Activated naive CD8-positive, alpha-beta T cell treated with anti-CD3 and anti-CD28 coated beads for 36 hours (primary cell): ENCODE measurements at places on chromosomes 3 and 15. TPM values are rescaled to one million over a fixed set of nuclear protein-coding genes. Genes with fewer than 3 reads are reported as not detected.

DNA sequence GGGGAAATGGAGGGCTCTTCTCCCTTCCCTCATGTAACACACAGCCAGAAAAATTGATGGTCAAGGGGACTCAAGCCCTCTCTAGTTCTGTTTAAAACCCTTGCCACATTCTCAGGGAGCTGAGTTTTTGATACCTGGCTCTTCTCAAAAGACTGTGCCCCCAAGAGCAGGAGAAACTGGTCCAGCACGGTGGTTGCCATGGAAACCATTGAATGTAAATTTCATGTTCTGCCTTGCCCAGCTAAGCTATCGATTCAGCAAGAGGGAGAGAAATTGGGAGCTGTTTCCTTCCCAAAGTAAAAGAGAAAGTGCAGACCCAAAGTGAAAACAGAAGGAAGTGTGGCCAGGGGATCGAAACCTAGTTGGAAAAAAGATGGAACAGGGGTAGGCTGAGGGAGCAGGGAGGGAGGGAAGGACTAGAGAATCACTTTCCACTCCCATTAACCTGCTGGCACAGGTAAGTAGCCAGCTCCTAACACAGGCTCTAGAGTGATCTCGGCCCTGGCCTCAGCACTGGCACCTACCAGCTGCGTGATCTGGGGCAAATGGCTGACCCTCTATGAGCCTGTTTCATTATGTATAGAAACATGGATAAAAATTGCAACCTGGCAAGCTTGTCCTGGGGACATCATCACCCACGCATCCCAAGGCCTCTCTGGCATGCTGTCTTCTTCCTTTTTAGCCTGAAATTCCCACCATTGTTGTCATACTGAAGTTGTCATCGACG lies 140.9 kb downstream of the TPRA1 start:
- no peak for DNase-seq

Gene SMCO1
- not detected for total RNA-seq

Gene VWA5B2
- not detected for total RNA-seq

- no peak for DNase-seq
These were observed 766.8 kb downstream of the TBL1XR1 start for GRCh38 chr3:176430244-176431037.

- no peak for DNase-seq
These were observed 296.7 kb downstream of the PTPRG start for GRCh38 chr3:61858054-61858453.

Gene PLSCR1
- 86.5 TPM for total RNA-seq

DNA sequence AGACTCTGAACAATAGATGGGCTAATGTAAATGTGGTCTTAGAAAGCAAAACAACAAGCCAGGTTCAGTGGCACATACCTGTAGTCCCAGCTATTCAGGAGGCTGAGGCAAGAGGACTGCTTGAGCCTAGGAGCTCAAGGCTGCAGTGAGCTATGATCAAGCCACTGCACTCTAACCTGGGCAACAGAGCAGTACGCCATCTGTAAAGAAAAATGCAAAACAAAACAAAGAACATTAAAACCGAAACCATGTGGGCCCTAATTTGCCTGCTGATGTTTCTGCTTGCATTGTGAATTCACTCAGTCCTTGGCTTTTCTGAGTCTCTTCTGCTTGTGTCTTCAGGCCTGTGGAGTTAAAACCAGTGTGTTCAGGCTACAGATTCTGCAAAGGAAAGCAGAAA lies 56.7 kb downstream of the CCNL1 start:
- DNase-seq, result no peak

DNA sequence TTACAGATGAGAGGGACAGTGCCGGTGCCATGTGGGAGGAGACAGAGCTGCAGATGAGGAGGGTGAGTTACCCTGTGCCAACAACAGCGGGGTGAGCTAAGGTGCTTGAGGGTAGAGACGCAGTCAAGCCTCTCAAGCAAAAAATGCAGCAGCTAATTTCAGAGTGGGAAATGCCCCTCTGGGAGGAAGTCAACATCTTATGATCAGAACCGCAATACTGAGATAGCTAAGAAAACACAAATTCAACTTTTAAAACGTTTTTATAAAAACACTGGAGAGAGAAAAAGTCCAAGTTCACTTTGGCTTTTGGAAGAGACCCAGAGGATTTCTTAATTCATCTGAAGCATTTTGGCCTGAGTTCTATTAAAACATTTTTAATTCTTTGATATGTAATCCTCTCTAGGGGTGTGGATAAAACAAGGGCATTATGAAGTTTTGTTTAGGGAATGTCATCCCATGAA lies 319.2 kb downstream of the SLC9A9 start:
- DNase-seq, result peak; percentile 3

DNA sequence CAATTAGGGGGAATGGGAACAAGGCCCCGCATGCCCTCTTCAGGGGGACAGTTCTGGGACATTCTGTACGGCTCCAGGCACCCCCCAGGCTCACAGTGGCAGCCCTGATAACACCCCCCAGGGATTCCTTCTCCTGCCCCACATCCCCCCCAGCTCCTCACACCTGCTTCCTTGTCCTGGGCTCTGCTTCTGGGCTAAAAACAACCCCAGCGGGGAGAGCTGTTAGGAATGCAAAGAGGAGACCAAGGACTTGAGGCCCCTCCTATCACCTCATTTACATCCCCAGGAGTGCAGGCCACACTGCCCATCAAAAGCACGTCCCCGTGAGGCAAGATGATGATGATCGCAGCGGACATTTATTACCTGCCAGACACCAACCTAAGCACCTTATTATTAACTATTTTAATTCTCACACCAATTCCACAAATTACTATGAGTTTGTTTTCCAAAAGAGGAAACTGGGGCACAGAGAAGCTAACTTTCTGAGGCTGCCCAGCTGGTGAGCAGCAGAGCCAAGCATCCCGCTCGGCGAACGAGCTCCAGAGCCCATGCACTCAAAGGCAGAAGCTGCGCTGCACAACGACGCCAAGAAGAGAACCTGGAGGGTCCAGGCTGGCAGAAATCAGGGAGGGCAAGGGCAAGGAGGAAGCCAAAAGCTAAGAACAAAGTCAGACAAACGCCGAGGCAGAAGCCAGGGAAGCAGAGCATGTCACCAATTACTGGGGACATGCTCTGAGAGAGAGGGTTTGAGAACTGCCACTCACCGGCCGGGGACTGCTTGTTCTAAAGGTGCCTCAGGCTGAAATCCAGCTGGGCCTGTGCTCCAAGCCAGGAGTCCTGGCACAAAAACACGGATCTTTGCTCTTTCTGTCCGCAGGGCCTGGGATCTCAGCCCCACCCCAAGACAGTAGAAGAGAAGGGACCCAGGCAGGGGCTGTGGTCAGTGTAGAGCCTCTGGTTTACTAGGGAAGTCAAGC lies 76.2 kb upstream of the NSMCE3 start:
- DNase-seq, result no peak

DNA sequence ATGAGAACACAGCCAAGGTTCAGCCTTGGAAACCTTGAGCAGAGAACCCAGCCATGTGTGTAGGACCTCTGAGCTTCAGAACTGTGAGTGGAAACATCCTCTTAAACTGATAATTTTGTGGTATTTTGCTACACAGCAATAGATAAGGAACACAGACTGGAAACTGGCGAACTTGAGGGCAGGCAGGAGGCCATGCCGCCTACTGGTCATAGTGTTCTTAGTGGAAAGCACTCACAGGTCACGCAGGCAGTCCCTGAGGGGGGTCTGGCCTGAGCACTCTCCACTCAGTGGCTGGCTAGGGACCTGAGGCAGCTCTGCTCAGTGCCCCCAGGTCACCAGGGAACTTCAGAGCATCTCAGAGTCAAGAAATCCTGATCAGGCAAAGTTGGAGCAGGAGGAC lies 9.7 kb upstream of the XIRP1 start:
- DNase-seq, result no peak

Gene MEX3B
- total RNA-seq, result 0.33 TPM

GRCh38 chr3:8848696-8849131 lies 79.3 kb upstream of the OXTR start:
- DNase-seq, result no peak

DNA sequence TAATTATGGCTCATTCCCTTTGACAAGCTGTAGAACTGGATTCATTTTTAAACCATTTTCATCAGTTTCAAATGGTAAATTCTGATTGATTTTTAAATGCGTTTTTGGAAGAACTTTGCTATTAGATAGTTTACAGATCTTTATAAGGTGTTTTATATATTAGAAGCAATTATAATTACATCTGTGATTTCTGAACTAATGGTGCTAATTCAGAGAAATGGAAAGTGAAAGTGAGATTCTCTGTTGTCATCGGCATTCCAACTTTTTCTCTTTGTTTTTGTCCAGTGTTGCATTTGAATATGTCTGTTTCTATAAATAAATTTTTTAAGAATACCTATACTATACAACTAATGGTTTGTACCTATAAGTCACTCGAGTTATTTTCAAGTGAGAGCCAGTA lies 62.7 kb downstream of the PXYLP1 start:
- no peak for DNase-seq

Gene GOLGA6L4
- 0.66 TPM for total RNA-seq

- no peak for DNase-seq
These were observed 27.0 kb upstream of the CAPN3 start for GRCh38 chr15:42332331-42332730.

- DNase-seq, result no peak
These were observed 44.0 kb upstream of the GLCE start for GRCh38 chr15:69116391-69116790.

GRCh38 chr3:53791317-53791716 lies 54.9 kb downstream of the CHDH start:
- DNase-seq, result no peak

Gene HTR3E
- total RNA-seq, result not detected

Gene IQCF5
- total RNA-seq, result not detected

Gene RBP2
- not detected for total RNA-seq

Gene AGTR1
- not detected for total RNA-seq

DNA sequence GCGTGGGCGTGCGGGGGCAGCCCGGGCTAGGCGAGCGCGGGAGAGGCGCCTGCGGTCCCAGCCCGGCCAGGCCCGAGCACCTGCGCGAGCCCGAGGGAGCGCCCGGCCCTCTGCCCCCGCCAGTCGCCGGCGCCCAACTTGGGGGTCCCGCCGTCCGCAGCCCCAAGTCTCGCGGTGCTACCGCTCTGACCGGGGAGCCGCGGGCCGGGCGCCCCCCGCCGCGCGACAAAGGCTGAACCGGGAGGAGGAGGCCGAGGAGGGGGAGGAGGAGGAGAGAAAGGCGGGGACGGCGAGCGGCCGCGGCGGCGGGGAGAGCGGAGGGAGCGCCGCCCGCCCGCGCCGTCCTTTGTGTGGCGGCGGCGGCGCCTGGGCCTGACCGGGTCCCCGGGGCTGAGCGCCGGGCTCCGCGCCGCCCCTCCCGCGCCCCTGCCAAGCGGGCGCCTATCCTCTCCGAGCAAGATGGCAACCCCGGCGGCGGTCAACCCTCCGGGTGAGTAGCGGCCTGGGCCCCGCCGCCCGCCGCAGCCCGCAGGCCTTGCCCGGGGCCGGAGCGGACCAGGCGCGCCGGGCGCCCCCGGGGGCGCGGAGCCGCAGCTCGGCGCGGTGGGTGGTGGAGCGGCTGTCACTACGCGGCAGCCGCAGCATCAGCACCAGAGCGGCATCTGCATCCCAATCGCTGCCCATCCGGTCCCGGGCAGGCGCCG lies at the start of gene ARNT2:
Gene ARNT2 (plus strand): TSS at position 326 of the 704 bp plus-strand sequence. CDS start 134 bp downstream, at position 460.
- DNase-seq, result no peak

DNA sequence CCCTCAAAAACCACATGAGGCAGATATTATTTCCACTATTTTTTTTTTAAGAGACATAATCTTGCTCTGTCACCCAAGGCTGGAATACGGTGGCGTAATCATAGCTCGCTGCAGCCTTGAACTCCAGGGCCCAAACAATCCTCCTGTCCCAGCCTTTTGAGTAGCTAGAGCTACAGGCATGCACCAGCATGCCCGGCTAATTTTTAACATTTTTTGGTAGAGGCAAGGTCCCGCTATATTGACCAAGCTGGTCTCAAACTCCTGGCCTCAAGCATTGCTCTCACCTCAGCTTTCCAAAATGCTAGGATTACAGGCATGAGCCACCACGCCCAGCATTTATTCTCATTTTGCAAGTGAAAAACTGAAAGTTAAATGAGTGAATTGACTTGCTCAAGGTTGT lies 50.8 kb upstream of the PIAS1 start:
- DNase-seq, result no peak

DNA sequence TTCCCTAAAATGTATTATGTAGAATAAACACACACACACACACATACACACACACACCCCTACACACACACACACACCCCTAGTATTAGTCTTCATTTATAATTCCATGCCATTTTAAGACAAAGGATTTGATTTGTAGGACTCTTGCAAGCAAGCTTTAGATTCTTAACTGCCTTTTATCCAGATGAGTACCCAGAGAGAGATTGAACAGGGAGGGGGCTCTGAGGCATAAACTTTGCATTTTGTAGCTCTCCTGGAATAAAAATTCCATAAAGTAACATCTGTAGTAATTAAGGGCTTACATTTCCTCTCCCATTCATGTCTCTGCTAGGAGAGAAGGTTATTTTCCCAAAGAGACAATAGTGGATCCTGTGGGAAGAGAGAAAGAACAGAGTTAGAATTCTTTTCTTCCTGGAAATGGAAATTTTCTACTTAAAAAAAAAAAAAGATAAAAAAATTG lies 479.4 kb downstream of the RBMS3 start:
- no peak for DNase-seq

DNA sequence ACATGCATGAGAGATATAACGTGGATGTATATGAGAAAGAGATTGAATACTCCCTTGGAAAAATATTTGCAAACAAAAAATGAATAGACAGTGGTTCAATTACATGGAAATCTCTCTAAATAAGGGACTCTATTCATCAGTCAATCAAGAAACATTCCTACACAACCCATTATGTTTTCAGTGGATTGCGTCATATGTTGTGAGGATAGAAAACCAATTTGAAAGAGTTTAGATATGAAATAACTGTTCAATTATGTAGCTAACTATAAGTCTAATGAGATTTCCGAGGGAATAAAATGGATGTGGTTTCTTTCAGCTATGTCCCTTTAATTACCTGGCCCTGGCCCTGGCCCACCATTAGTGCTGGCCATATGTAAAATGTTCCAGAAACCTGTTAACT lies 86.7 kb upstream of the TMCO5A start:
- DNase-seq, result no peak

Gene TIMMDC1
- total RNA-seq, result 144 TPM

DNA sequence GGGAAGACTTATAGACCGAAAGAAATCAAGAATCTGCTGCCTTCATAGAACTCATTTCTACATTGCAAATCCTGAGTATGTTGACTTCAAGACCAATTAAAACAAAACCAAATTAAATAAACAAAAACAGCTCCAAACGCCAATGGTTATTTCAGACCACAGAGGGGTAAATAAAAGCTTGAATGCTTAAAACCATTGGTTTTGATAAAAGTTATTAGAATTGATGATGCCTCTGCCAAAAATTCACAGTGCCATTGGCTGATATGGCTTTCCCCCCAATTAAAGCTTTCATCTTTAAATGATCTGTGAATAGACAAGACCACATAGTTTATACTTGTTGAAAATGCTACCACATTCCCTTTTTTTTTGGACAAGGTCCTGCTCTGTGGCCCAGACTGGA lies 188.5 kb downstream of the NFKBIZ start:
- DNase-seq, result no peak

DNA sequence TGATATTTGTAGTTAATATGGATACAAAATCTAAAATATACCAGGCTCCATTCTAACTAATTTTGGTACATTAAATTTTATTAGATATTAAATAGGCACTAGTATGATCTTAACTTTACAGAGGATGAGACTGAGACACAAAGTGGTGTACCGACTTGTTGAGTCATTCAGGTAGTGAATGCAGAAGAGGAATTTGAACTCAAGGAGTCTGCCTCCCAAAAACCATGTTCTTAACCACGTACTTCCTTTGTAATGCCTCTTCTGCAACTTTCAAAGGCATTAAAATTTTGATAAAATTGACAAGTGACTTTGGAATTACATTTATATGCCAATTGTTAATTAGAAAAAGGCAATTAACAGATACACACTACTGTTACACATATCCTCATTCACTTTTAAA lies 61.8 kb downstream of the ZBBX start:
- DNase-seq, result no peak

Gene SPRED1
- total RNA-seq, result 3.2 TPM

Gene C2CD4B
- not detected for total RNA-seq

Gene MOBP
- total RNA-seq, result not detected
